ENCODE measurements at places on chromosomes 1 and 21.

DNA sequence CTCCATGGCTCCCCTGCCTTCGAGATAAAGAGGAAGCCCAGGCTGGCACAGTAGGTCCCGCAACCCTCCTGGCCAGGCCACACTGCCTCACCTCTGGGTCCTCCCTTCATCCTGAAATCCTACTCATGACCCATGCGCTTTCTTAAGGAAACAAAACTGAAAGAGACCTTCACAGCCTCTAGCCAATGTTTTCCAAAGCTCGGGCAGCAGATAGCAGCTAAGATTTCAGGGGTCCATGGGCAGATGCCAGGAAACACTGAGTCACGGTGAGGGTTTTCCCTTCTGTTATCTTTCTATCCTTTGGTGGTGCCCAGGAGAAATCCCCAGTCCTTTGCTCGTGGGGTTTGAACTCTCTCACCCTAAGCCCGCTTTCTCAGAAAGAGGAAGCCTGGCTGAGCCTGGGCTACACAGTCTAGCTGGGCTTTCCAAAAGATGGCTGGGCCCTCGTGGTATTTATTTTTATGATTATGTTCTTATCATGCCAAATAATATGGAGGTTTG, 26.6 kb downstream of the TTC39A start:
- no peak for DNase-seq

GRCh38 chr21:44653656-44654575, 543 bp downstream of the KRTAP12-4 start:
- DNase-seq: no peak

DNA sequence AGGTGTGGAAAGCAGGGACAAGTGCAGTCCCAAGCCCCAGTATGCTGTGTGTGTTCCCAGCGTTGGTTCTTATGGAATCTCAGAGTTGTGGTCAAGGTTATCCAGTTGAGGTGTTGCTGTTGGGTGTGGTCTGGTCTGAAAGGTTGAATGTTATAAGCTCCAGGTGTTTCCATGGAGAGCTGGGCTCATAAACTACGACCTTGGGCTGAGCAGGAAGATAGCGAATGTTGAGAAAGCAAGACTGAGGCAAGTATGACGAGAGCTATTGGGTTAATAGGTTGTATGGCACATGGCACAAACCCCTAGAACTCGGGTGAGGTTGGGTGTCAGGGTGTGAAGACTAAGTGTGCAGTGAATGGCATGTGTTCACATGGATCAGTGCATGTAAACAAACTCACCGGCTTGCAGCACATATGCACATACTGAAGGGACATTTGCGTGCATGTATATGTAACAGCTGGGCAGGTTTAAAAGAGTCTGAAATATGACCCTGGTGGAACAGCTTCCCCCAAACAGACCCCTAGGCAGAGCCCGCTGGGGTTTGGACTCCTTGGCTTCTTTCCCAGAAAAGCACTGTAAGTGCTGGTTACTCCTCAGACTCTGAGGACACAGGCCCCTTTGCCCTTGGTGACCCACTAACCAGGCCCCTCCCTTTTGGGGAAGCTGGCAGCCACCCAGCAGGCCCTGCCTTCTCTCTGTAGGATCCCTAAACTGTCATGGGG, 117.5 kb downstream of the NAV1 start:
- no peak for DNase-seq

DNA sequence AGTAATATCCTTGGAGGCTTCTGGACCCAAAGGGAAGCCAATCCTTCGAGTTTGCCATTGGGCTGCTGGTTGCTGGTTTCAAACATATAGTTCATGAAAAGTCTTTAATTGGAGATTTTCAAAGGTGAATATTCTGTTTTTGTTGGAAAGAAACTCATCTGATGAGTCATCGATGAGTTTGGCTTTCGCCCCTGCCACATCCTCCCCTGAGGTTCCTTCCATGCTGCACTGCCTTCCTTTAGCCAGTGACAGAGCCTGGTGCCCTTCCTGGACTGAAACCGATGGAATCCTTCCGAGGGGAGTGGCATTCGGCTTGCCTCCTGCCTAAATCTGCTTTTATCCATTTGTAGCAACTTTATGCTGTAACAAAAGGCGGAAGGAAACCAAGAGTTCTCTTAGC, 550.0 kb downstream of the KIF26B start:
- DNase-seq: no peak

DNA sequence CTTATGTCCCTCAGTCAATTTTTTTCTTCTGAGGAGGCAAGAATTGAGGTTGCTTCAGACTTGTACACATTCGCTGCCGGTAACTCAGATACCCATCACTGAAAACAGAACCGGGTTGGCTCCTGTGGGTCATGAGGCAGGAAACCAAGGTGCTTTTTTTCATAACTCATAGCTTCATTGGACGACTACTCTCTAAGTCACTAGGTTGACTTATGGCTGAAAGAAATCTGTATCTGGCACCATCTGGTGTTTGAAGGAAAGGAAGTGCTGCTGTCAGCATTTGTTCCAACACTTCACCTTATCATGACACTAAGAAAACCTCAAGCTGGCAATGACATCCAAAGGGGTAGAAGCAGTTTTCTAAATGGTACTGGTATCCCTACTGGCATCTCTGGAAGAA, 82.3 kb downstream of the TBX19 start:
- no peak for DNase-seq

DNA sequence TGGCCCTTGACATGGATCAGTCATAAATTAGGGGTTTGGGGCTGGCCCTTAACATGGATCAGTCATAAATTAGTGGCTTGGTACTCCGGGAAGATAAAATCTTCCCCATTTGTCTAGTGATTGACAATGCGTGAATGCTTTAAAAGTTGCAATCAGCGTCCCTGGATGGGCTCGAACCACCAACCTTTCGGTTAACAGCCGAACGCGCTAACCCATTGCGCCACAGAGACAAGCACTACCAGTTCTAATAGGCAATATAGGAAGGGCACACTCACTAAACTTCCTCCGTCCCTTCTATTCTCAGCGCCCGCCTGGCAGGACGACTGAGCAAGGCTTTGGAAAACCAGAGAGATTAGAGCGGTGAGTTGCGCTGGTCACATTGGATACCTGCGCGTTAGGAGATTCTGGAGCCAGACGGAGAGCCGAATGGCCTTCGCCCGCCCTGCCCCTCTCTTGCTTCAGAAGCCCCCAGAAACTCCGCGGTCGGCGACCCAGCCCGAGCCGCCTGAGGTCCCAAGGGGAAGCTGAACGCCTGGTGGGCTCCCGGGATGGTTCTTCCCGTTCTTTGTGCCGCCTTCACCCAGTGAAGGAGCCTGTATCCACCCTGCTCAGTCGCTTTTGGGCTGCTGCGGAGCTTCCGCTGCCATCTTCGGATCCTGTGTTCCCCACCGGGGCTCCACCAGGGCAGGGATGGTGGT, 235.9 kb downstream of the FAM72C start:
- no peak for DNase-seq

Data from suprapubic skin (tissue), 4 donors.